ENCODE measurements at places on chromosomes 6 and 20.

GRCh38 chr6:36290668-36291620, 21.1 kb downstream of the PNPLA1 start:
- peak; percentile 28 for DNase-seq

GRCh38 chr6:158812611-158813010, 6.6 kb downstream of the EZR start:
- no peak for DNase-seq

GRCh38 chr6:68186870-68187269, 448.2 kb upstream of the ADGRB3 start:
- no peak for DNase-seq

- no peak for DNase-seq
These were observed 557.2 kb upstream of the AGPAT4 start for GRCh38 chr6:161830866-161831616.

DNA sequence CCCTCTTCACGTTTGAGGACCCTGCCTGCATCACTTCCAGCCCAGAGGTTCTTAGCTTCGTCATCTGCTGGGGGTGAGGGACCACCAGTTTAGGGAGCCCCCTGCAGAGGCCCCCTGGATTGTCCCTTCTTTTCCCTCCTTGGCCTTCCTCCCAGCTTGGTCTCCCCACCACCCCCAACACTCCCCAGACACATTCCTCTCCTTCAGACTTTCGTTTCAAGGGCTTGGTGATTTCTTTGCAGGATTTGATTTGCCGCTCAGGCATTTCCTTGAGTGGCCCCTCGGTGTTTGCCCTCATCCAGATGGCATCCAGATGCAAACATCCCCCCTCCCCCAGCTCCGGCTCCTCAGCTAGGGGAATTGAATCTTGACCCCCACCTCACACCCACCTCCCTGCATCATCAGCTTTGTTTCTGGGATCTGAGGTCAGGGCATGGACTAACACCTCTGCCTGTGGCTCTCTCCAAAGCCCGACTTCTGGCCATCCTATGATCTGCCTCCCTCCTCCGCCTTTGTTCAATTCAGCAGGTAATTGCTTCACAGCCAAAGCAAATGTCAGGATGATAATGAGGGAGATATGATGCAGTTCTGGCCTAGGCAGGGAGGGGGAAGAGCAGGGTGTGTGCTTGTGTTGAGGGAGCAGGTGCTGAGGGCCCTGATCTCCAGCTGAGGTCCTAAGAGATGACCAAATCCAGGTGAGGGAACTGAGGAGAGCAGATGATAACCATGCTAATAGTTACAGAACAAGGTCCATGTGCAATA, 141.5 kb downstream of the VEGFA start:
- DNase-seq = peak; percentile 16

GRCh38 chr6:29506446-29507067, 18.8 kb upstream of the MAS1L start:
- no peak for DNase-seq

Data from SW480 (cell line).